ENCODE measurements at places on chromosomes 7 and 10.

- DNase-seq, result no peak
These were observed 8.7 kb upstream of the PLXNA4 start for GRCh38 chr7:132584796-132585494.

- no peak for DNase-seq
These were observed 100.2 kb downstream of the GNAT3 start for GRCh38 chr7:80411621-80412020.

DNA sequence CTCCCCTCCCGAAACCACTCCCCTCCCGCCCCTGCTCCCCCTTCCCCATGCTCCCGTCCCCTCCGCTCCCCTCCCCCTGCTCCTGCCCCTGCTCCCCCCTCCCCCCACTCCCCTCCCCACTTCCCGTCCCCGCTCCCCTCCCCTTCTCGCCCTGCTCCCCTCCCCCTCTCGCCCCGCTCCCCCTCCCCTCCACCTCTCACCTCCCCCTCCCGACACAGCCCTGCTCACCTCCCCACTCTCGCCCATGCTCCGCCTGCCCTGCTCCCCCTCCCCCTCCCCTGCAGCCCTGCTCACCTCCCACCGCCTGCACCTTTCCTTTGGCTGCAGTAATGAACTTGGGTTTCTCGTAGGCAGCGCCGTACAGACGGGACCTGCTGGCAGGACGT lies 49.9 kb upstream of the NKX6-2 start:
- DNase-seq, result no peak

GRCh38 chr7:12719141-12719919 lies 31.9 kb downstream of the ARL4A start:
- no peak for DNase-seq

DNA sequence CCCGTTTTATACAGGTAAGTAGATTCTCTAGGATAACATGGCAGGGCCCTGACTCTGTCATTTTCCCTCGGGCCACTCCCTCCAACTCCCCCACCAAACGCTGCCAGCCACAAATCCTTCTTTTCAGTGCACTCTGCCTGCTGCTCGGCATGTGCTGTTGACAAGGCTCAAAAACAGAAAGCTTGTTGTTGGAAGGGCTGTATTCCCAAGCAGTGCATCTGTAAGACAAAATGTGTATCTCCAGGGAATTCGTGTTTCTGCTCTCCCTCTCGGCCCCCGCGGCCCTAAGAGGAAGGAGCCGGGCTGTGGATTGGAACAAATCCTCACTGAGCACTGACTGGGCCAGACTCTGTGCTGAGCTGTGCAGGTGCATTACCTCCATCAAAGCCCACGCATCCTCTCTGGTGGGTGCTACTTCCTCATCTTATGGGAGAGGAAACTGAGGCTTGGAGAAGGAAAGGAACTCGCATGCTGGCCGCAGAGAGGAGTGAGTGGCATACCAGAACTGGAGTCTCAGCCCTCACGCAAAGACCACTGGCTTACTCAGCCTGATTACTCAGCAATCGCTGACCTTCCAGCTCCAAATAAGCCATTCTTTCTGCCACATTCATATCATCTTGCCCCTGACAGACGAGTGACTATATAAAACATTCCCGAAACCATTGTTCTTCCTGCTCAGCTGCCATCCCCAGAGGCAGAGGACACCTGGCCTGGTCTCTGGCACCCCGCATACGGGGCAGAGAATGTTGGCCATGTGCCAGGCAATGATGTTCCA lies 33.5 kb upstream of the ENO4 start:
- DNase-seq, result no peak

- DNase-seq, result no peak
These were observed 572 bp downstream of the ATP5MF start for GRCh38 chr7:99465421-99465768.

DNA sequence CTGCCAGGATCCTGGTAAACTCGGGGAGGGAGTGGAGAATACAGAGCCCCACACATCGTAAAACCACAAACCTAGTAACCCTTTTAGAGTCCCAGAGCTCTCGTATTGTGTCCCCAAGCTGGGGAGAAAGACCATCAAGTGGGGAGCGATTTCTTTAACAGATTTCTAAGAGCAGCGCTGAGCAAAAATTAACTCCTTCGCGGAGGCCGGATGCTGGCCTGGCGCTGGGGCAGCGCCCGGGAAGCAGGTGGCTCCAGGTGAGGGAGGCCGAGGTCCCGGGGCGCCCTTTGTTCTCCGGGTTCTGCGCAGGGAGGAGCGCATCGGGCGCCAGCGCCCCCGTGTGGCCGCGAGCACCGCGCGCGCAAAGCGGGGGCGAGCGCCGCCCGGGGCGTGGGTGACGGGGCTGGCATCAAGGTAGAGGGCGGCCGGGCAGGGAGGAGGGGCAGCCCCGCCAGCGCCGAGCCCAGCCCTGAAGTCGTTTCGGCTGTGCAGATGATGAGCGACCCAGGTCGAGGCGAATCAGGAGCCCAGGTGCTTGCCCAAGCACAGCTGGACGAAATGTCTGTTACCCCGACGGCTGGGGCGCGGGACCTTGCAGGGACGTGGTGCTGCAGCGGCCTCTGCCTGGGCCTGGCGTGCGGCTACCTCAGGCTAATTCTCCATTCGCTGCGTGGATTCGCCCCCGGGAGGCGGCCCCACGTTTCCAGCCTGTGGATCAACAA lies 10.4 kb upstream of the FGFR2 start:
- DNase-seq, result no peak

GRCh38 chr7:468681-469562 lies 50.7 kb downstream of the PDGFA start:
- DNase-seq, result peak; percentile 2

GRCh38 chr7:117790251-117790650 lies 83.0 kb downstream of the CTTNBP2 start:
- DNase-seq, result no peak

GRCh38 chr10:24821986-24822385 lies 98.3 kb upstream of the ARHGAP21 start:
- DNase-seq, result no peak

DNA sequence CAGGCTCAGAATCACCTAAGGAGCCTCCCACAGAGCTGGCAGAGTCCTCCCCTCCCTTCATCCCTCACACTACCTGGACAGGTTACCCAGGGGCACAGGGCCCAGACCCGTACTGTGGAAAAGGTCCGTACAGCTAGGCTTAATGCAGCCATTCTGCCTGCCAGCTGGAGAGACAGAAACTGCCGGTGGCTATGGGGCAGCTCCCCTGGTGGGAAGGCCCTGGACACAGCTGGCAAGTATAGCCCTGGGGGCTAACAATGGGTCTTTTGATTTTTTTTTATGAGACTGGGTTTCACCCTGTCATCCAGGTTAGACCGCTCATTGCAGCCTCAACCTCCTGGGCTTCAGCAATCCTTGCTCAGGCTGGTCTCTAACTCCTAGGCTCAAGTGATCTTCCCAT lies 68.3 kb downstream of the GNA12 start:
- DNase-seq, result no peak

DNA sequence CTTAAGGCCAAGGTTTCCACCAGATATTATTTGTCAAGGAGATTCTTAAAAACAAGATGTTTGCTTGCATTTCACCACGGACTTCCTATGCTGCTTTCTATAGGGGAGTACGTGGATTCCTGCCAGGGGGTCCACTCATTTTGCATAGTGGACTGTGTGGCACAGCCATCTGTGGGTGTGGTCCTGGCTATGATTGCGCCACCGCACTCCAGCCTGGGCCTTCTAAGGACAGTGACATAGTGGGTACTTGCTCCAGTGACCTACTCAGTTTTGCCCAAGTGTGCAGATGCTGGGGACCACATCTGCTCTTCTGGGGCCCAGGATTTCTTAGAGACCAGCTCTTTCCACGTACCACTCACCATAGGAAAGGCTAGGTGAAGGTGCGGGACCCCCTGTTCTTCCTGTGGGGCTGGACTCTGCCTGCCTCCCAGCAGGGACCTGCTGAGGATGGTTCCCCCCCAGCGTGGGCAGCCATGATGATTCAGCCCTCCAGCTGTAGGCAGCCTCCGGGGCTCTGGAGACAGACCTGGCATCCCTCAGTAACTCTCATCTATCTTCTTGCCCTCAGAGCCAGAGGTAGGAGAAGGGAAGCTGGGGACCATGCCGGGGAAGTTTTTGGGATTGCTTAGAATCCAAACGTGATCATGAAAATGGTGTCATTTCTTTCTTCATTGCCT lies 42.9 kb downstream of the HK1 start:
- DNase-seq, result no peak

DNA sequence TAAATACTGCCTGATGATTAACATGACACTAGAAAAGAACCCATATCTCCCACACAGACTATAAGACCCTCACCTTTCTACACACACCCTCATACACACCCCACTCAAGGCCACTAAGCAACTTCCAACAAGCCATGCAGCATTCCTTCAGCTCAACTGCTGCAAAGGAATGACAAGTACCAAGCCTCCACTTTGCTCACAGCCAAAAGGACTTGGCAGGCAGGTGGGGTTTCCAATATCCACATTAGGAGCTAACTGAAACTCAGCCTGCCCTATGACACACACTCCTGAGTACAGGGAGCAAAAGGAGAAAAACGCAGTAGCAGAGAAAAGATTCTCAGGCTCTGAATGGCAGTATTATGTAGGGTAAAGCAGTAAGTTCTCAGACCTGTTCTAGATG lies 13.4 kb downstream of the USP54 start:
- no peak for DNase-seq

All from CD4-positive, alpha-beta T cell treated with Interleukin-2 at 100 ng/mL for 4 hours (primary cell).